Endothelial cell (in vitro differentiated cells): ENCODE measurements at places on chromosomes 7 and 10. TPM values are rescaled to one million over a fixed set of nuclear protein-coding genes. Genes with fewer than 3 reads are reported as not detected.

NPSR1 gene
- total RNA-seq: not detected

MOGAT3 gene
- not detected for total RNA-seq

CDC14C gene
- not detected for total RNA-seq

LRGUK gene
- total RNA-seq: 0.64 TPM

C7orf57 gene
- not detected for total RNA-seq

DNA sequence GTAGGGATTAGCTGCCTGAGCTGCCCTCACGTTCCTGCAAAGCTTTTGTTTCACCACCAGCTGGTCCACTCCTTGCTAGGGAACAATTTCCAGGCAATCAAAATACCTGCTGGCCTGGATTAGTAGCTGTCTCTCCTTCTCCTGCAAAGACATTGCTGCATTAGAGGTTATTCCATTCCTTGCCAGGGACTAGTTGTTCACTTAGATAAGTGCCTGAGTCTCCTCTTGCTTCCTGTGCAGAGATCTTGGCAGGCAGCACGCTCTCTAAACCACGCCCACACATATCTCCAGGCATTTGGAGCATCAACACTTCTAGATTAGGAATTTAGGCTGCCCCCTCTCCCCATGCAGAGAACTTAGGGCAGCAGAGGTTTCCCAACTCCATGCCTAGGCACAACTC is 150.4 kb upstream of the SMIM30 start:
- H3K36me3 ChIP-seq: peaks cover 2% of the 10 kb centered on the region
- H3K27ac ChIP-seq: no peak overlapping the region
- H3K4me3 ChIP-seq: no peak overlapping the region
- DNase-seq: no peak

GRCh38 chr7:88091988-88092675 is 127.7 kb downstream of the SRI start:
- no peaks in the 10 kb centered on the region for H3K36me3 ChIP-seq
- H3K4me3 ChIP-seq: no peak overlapping the region
- H3K27ac ChIP-seq: no peak overlapping the region
- DNase-seq: no peak
- H3K27me3 ChIP-seq: peaks cover 2% of the 10 kb centered on the region
- H3K4me1 ChIP-seq: peaks cover 17% of the 10 kb centered on the region

- H3K4me1 ChIP-seq: no peaks in the 10 kb centered on the region
- no peak overlapping the region for H3K27ac ChIP-seq
- H3K4me3 ChIP-seq: no peak overlapping the region
- H3K27me3 ChIP-seq: no peaks in the 10 kb centered on the region
- DNase-seq: no peak
Measured at GRCh38 chr7:41351091-41351490, 351.8 kb downstream of the INHBA start.

- H3K4me3 ChIP-seq: no peak overlapping the region
- peaks cover 4% of the 10 kb centered on the region for H3K27me3 ChIP-seq
- no peak overlapping the region for H3K27ac ChIP-seq
- no peak for DNase-seq
- peaks cover 4% of the 10 kb centered on the region for H3K4me1 ChIP-seq
- no peaks in the 10 kb centered on the region for H3K36me3 ChIP-seq
Measured at GRCh38 chr7:70439651-70440050, 692.3 kb upstream of the GALNT17 start.

DNA sequence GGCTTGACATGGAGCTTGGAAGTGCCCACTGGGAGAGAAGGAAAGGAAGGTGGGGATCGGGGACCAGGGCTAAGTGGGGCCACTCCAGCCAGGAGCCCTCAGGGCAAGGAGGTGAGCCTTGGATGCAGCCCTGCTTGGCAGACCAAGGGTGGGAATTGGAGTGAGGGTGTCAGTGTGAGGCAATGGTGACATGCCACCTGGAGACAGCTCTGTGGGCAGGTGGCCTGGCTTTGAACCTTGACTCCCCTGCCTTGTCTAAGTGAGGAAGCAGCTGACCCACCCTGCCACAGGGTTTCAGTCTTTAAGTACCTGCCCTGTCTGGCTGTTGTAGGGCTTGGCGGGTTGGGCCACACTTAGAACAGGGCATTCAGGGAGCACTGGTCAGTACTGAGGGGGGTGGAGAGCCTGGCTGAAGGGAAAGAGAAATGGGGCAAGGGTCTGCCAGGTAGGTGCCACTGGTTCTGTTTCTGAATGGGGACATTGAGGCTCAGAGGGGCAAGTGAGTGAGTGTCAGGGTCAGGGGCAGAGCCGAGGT is 4.8 kb downstream of the RAMP3 start:
- peaks cover 6% of the 10 kb centered on the region for H3K4me1 ChIP-seq
- peaks cover 6% of the 10 kb centered on the region for H3K36me3 ChIP-seq
- H3K27me3 ChIP-seq: peaks cover 9% of the 10 kb centered on the region

DNA sequence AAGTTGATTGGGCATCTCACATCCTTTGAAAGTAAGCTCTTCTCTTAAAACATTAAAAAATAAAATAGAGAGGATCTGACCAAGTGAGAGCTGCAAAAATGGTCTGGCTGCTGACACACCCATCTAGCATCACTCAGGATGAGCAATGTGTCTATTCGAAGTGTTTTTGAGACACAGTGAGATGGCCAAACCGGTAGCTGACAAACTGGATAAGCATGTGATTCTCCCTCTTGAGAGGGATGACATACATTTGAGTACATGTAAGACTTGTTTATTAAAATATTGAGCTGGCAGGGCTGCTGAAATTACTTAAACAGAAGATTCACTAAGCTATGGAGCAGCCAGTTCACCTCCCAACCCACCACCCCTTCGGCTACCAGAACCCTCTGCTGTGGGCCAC is 333.9 kb downstream of the ADRA2A start:
- H3K4me3 ChIP-seq: no peak overlapping the region
- DNase-seq: no peak
- no peaks in the 10 kb centered on the region for H3K4me1 ChIP-seq
- peaks cover 1% of the 10 kb centered on the region for H3K27me3 ChIP-seq

- no peaks in the 10 kb centered on the region for H3K27me3 ChIP-seq
- H3K36me3 ChIP-seq: no peaks in the 10 kb centered on the region
- no peak overlapping the region for H3K27ac ChIP-seq
- H3K4me3 ChIP-seq: no peak overlapping the region
Measured at GRCh38 chr7:22622116-22622785, 104.7 kb upstream of the IL6 start.

DNA sequence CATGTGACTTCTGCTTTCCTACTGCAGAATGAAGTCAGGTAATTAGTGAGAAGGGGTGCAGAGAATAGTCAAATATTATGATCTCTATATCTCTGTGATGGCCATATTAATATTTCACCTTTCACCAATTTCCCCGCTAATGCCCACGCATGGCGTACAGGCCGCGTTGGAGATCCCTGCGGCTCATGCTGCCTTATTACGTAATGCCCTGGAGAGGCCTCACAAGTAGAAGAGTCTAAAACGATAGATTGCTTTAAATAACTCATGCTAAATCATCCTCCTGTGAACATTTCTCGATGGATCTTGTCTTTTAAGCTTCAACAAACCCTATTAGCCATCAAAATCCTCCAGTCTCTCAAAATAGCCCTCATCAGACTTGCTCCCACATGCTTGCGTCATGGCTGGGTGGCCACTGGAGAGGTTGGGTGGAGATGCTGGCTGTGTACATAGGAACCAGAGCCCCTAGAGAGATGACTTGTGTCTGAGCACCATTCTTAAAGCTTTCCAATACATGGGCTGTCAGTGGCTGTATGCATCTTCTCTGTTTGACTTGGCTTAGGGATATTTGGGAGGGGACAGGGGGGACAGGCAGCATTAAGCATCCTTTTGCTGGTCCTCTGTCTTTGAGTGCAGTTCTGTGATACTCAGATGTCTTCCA is 79.5 kb upstream of the INSYN2A start:
- no peak for DNase-seq
- H3K27me3 ChIP-seq: peaks cover 2% of the 10 kb centered on the region
- peaks cover 32% of the 10 kb centered on the region for H3K36me3 ChIP-seq
- H3K27ac ChIP-seq: no peak overlapping the region
- no peak overlapping the region for H3K4me3 ChIP-seq

- no peak overlapping the region for H3K27ac ChIP-seq
- H3K36me3 ChIP-seq: no peaks in the 10 kb centered on the region
- H3K4me3 ChIP-seq: no peak overlapping the region
- H3K27me3 ChIP-seq: no peaks in the 10 kb centered on the region
- no peaks in the 10 kb centered on the region for H3K4me1 ChIP-seq
- DNase-seq: no peak
Measured at GRCh38 chr10:104415526-104416165, 62.0 kb downstream of the CFAP58 start.

GRCh38 chr7:87858417-87859100 is 17.6 kb downstream of the SLC25A40 start:
- peaks cover 3% of the 10 kb centered on the region for H3K27me3 ChIP-seq
- no peak overlapping the region for H3K27ac ChIP-seq
- H3K36me3 ChIP-seq: peaks cover 10% of the 10 kb centered on the region
- no peak for DNase-seq
- H3K4me1 ChIP-seq: no peaks in the 10 kb centered on the region
